ENCODE measurements at places on chromosomes 5 and 9.

DNA sequence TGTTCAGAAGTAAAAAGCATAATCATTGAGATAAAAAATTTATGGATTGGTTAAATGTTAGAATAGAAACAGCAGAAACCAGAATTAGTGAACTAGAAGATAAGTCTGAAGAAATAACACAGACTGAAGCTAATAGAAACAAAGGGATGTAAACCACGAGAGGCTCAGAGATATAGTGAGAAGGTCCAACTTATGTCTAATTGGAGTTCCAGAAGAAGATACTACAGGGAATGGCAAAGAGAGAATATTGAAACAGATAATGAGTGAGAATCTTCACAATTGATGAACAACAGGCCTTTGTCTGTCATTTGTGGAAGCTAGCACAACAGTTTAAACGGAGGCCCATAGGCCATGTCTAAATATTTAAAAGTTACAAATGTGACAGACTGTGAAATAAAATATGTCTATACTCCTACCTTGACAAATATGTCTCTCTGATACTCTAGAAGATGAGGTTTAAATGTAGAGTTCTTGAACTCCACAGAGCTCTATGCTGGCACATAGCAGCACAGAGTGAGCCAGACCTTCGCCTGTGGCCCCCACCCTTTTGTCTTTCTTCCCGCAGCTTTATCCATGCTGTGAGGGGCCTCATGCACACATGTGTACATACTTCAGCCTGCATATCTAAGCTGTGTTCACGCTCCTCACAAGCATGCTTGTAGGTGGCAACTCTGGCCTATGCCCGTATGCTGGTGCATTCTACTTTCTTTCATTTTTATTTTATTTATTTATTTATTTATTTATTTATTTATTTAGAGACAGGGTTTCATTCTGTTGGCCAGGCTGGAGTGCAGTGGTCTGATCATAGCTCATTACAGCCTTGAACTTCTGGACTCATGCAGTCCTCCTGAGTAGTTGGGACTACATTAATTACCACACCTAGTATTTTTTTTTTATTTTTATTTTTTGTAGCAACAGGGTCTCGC lies 45.0 kb upstream of the ABL1 start:
- no peak for DNase-seq

DNA sequence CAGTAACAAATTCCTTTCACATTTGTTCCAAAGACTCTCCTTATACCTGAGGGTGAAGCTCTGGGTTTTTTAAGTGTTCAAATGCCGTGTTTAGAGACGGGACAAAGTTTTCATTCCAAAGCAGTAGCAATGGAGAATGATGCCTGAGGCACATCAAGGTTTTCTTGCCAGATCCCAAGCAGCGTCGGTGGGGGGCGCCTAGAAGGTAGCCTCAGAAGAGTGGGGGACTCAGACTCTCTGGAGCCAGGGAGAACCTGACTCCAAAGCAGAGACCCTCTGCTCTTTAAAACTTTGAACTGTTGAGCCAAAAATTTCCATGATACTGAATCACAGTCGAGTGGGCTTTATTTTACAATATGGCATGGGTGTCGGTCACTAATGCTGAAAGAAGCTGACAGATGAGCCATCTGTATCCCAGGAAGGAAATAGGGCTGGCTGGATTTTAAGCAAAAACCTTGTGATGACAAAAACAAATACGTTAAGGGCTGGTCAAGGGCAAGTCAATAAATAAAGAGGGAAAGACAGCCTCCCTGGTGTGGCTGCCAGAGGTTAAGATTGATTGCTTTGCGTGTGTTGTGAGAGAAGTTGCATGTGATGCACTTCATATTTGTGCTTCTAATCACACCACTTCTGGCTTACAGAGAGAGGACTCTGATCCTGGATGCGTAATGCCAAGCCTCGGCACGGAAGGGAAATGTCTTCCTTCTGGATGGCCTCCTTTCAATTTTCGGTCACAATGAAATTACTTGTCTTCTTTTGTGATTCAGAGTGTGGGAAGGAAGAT lies 161.1 kb upstream of the EFNA5 start:
- DNase-seq = peak; percentile 92

GRCh38 chr5:95543017-95543705 lies 11.6 kb downstream of the SKIC3 start:
- DNase-seq = peak; percentile 51

GRCh38 chr5:62000646-62001045 lies 305.4 kb upstream of the KIF2A start:
- no peak for DNase-seq

DNA sequence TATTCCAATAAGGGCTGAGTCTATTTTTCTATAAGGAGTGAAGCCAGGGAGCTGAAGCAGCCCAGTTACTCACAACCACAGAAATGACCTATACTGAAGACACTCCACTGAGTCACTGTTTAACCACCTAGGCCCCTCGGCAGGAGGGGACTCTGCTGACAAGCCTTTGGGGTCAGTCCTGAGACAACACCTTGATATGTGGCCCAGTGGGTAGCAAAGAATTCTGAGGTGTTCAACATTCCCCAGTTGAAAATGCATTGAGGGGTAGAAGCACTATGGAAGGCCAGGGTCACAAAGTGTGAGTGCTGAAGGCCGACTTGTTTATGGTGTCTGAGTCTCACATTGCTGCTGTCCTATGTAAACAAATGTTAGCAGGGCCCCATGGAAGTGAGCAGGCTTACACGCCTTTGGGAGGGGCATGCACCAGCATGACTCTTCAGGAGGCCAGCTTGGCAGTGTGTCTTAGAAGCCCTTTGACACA lies 112.6 kb upstream of the NFIL3 start:
- peak; percentile 94 for DNase-seq

GRCh38 chr5:117769877-117770276 lies 1195.3 kb upstream of the SEMA6A start:
- DNase-seq = no peak

GRCh38 chr9:91047993-91048607 lies 246.5 kb downstream of the SYK start:
- DNase-seq = peak; percentile 87

DNA sequence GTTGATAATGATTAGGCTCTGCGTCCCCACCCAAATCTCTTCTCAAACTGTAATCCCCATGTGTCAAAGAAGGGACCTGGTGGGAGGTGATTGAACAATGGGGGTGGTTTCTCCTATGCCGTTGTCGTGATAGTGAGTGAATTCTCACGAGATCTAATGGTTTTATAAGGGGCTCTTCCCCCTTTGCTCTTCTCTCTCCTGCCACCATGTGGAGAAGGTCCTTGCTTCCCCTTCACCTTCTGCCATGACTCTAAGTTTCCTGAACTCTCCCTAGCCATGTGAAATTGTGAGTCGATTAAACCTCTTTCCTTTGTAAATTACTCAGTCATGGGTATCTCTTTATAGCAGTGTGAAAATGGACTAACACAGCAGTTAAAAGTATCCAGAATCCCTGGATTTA lies 715.2 kb upstream of the DMAC1 start:
- no peak for DNase-seq

DNA sequence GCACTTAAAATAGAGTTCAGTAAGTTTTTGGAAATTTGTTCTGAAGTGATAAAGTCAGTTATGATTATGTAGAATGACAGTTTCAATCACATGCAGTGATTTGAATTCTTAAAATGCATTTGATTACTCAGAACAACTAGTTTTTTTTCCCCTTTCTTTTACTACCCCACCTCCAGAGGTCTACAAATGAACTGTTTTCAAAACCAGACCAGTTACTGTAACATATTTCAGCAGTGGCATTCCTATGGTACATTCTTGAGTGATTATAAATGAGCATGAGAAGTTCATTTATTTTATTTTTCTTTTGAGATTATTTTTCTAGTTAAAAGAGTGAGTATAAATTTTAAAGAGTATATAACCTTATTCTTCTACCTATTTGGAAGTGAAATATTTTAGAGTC lies 71.6 kb downstream of the NNT start:
- DNase-seq = no peak

DNA sequence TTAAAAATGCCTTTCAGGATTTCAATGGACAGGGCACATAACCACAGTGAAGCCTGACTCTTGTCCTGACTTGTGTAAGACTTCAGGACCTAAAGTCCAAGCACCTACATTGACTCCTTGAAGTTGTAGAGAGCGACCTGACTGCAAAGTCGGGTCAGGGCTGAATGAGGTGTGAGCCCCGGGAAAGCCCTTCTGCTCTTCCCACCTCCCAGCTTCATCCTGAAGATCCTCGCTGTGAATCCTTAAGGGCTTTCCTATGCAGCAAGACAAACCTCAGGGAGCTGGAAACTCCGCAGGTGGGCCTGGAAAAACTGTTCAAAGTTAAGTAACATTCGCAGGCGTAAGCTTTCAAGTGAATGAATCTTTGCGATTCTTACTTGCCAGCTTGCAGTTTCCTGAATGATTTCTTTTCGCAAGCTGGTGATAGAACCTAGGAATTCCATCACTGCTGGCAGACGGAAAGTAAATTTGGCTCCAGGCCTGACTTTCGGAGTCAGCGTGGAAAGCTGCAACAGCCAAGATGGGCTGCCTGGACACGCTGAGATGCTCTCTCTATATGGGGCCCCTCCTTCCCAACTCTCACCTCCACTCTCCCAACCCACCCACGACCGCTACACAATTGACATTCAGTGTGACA lies 10.9 kb downstream of the SEMA5A start:
- no peak for DNase-seq

DNA sequence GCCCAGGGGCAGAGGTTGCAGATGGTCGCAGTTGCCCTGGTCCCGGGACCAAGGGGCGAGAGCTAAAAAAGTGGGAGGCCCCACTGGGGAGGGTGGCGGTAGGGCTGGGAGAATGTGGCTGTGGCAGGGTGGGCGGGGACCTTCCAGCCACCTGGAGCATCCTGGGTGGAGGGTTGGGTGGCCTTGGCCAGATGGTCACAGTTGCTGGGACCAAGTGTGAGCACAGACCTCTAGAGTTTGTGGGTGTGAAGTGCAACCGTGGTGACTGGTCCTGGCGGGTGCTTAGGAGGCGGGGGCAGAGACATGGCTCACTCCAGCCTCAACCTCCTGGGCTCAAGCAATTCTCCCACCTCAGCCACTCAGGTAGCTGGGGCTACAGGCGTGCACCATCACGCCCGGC lies 5.7 kb upstream of the TRAF2 start:
- no peak for DNase-seq

DNA sequence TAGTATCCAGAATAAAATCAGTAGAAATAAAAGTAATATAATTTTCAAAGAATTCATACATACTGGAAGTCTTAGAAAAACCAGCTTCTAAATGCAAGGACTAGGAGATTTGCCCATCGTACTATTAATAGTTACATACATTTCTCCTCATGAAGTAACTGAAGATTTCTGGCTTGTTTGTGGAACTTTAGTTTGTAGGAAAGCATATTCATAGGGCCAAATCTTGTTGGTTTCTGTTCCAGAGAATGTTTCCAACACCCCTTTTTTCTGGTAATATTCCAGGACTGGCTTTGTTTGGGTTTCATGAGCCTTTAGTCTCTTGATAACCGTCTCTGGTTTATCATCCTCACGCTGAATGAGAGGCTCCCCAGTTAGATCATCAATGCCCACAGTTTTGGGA lies 66.3 kb upstream of the TJP2 start:
- DNase-seq = no peak

GRCh38 chr9:5510989-5511388 lies 658 bp downstream of the PDCD1LG2 start:
- DNase-seq = no peak

DNA sequence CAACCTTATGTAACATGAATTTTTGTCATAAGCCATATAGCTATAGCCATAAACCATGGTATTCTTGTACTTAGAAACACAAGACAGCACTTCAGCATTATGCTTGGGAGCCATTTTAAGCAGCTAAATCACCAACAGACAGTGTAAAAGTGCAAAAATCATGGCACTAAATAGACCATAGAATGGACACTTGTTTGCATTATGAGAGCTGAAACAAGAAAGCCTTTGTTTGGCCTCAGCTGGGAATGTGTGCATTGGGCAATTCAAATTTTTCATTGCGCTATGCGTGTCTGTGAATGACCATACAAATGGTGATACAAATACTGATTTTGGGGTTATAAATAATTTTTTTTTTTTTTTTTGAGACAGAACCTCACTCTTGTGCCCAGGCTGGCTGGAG lies 23.7 kb downstream of the KDM4C start:
- no peak for DNase-seq

DNA sequence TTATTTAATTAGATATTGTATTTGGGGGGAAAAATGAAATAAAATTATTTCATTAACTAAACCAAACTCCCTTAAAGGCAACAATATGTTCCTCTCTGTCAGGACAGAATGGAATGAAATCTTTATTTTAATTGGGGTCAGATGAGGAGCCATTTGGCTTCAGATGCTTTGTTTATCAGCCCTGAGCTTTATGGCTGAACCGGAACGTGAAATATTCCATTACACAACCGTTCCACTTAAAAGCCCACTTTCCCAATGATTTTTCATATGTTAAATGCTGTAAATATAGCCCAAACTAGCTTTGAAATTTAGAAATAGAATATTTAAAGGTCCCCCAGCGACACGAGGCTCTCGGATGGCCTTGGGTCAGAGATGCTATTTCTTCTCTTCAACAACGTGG lies 149.5 kb downstream of the CRB2 start:
- no peak for DNase-seq

DNA sequence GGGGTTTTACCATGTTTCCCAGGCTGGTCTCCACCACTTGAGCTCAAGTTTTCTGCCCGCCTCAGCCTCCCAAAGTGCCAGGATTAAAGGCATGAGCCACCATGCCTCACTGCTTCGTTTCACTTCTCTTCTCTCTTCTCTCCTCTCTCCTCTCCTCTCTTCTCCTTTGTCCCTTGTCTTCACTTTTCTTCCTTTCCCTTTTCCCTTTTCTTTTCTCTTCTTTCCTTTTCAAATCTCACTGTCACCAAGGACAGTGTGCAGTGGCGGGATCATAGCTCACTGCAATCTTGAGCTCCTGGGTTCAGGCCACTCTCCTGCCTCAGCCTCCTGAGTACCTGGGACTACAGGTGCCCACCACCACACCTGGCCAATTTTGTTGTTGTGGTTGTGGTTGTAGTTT lies 49.5 kb downstream of the SLF1 start:
- DNase-seq = no peak

DNA sequence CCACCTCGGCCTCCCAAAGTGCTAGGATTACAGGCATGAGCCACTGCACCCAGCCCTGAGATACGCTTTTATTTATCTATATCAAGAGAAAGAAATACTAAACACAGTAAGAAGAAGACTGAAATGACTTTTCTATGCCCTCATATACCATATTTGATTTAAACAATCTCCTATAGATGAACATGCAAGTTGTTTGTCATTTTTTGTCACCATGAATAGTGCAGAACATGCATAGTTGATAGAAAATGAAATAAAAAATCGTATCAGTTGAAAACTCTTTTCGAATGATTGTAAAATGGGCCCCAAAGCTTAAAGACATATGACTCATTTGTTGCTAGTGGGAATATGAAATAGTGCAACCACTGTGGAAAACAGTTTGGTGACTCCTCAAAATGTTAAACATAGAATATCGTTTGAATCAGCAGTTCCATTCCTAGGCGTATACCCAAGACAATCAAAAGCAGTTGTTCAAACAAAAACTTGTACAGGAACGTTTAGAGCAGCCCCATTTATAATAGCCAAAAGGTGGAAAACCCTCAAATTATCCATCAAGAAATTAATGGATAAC lies 61.4 kb upstream of the ANKH start:
- no peak for DNase-seq

DNA sequence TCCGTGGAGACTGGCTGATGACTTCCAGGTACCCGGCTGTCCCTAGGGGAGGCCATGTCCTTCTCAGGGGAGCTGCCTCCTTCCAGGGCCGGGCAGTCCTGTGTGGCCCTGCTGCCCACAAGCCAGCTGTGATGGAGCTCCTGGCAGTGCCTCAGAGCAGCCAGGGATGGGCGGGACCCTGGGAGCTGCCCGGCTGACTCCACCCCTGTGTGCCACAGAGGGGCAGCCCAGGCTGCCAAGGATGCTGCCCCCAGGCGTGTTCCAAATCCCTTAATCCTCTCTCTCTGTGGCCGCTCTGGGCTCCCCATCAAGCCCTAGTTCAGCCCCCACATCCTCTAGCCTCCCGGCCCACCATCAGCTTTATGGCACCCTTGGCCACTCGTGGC lies 7.0 kb upstream of the SCGB3A1 start:
- DNase-seq = no peak

All from mesenchymal stem cell (in vitro differentiated cells and primary cell).